Tibial nerve (tissue), 4 donors: ENCODE measurements at places on chromosomes 2 and 18. TPM values are rescaled to one million over a fixed set of nuclear protein-coding genes. Genes with fewer than 3 reads are reported as not detected.
A peak's percentile ranks its signal among the peaks of the same experiment; 100 is the strongest.

DNA sequence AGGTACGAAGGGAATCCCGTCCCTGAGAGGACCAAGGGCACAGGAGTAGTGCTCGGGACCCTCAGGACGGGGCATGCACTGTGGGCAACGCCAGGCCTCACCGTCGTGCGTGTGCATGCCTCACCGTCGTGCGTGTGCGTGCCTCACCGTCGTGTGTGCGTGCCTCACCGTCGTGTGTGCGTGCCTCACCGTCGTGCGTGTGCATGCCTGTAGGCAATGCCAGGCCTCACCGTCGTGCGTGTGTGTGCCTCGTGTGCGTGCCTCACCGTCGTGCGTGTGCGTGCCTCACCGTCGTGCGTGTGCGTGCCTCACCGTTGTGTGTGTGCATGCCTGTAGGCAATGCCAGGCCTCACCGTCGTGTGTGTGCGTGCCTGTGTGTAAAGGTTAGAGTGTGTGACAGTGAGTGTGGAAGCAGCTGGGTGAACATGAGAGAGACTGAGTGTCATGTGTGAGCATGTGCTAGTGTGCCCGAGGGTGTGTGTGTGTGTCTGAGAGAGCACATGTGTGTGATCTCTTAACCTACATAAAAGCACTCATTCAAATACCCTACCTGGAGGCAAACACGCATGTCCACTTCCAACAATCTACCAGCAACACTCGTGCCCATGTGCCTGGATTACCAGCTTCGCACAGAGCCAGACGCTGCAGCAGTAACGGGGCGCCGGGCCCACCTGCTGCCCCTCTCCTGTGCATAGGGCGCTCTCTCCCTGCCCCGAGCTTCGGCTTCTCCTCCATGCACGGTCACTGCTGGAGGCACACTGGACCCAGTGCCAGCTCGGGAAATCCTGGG lies 36.3 kb downstream of the ZNF516 start:
- H3K36me3 ChIP-seq = peaks cover 34% of the 10 kb centered on the region
- H3K4me3 ChIP-seq = no peak overlapping the region
- no peak for DNase-seq
- H3K4me1 ChIP-seq = peaks cover 71% of the 10 kb centered on the region

The MC4R gene
- total RNA-seq = not detected

- H3K27ac ChIP-seq = no peak overlapping the region
- no peak overlapping the region for H3K4me3 ChIP-seq
- DNase-seq = no peak
- H3K36me3 ChIP-seq = no peaks in the 10 kb centered on the region
- H3K4me1 ChIP-seq = no peaks in the 10 kb centered on the region
- H3K27me3 ChIP-seq = peaks cover 15% of the 10 kb centered on the region
These were observed 22.7 kb upstream of the SPR start for GRCh38 chr2:72864500-72864899.

DNA sequence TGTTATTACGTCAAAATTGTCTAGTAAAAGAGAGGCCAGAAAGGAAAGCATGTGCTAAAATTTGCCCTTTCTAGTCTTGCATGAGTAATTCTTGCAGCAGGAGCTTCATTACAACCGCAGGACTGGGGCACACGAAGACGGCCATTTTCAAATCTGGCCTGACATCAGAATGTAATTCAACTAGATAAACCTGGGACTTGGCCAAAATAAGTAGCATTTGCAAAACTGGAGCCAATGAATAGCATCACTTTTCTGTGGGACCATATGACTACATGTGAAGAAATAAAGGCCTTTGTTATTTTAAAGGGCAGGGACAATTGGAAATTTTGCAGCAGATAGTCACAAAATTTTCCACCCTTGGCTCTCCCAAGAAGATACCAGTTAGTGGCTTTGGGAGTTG lies 3.0 kb upstream of the FZD7 start:
- H3K36me3 ChIP-seq = peaks cover under 1% of the 10 kb centered on the region
- DNase-seq = no peak
- H3K27me3 ChIP-seq = no peaks in the 10 kb centered on the region
- H3K4me1 ChIP-seq = peaks cover 9% of the 10 kb centered on the region
- no peak overlapping the region for H3K4me3 ChIP-seq

The SCN7A gene
- total RNA-seq = 128 TPM

- DNase-seq = no peak
- H3K27ac ChIP-seq = no peak overlapping the region
- no peaks in the 10 kb centered on the region for H3K36me3 ChIP-seq
- H3K4me1 ChIP-seq = peaks cover 7% of the 10 kb centered on the region
- H3K4me3 ChIP-seq = no peak overlapping the region
These were observed 10.5 kb upstream of the B3GNT7 start for GRCh38 chr2:231384970-231385369.

The ZNF532 gene
- total RNA-seq = 125 TPM

DNA sequence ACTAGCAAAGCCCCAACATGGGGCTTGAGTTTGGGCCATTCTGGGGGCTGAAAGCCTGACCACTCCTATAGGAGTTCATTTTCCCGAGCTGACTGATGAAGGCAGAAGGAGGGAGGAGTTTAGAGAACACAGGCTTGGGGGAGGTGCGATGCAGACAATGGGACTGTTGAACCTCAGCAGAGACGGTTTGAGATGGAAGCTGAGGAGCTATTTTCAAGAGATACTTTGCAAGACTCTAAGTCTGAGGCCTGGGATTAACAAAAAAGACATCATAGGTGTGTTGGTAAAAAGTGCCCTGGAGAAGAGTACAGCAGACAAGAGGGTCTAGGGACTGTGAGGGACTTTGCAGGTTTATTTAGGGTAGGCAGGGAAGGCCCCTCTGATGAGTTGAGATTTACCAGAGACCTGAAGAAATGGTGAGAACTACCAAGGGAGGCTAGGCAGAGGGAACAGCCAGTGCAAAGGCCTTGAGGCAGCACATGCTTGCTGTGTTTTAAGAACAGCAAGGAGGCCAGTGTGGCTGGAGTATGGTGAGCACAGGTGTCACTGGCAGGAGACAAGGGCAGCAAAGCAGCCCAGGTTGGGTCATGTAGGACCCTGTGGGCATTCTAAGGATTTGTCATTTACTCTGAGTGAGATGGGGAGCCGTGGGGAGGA lies 31.6 kb downstream of the PCBP1 start:
- H3K27me3 ChIP-seq = no peaks in the 10 kb centered on the region
- H3K27ac ChIP-seq = peak overlapping the region; percentile 75
- H3K36me3 ChIP-seq = no peaks in the 10 kb centered on the region
- DNase-seq = no peak
- peaks cover 23% of the 10 kb centered on the region for H3K4me1 ChIP-seq

DNA sequence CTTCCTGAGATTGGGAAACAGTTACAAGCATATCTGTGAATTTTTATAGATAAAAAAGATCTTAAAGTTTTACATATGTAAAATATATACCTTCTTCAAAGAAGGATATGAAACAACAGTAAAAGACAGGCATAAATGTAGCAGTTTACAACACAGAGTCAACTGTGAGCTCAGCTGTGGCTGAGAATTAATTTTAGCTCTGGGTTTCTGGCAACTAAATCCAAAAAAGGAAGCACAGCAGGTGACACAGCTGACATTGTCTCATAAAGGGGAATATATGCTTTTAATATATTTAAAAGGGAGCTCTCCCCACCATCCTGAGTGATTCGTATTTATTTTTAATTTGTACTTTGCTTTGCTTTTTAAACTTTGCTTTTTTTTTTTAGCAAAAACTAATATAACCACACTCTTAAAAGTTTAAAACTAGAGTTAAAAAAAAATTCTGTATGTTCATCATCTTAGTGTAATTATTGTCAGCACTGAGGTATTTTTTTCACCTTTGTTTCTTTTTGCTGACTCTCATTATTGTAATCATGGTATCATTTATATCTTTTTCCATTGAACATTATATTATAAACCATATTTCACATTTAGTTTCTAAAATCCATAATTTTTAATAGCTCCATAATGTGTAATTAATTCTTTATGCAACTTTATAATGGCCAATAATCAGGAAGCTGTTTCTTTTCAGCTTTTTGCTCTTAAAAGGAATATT lies 6.7 kb downstream of the TUBB6 start:
- H3K27me3 ChIP-seq = no peaks in the 10 kb centered on the region
- no peak for DNase-seq
- H3K27ac ChIP-seq = peak overlapping the region; percentile 27
- no peaks in the 10 kb centered on the region for H3K4me1 ChIP-seq
- peaks cover 6% of the 10 kb centered on the region for H3K36me3 ChIP-seq

GRCh38 chr2:175418224-175418835 lies 236.8 kb upstream of the ATP5MC3 start:
- no peaks in the 10 kb centered on the region for H3K36me3 ChIP-seq
- H3K4me1 ChIP-seq = no peaks in the 10 kb centered on the region
- H3K4me3 ChIP-seq = no peak overlapping the region
- DNase-seq = no peak
- H3K27me3 ChIP-seq = no peaks in the 10 kb centered on the region

GRCh38 chr2:228646061-228646460 lies 464.6 kb upstream of the SPHKAP start:
- no peaks in the 10 kb centered on the region for H3K4me1 ChIP-seq
- H3K4me3 ChIP-seq = no peak overlapping the region
- no peaks in the 10 kb centered on the region for H3K36me3 ChIP-seq
- H3K27ac ChIP-seq = no peak overlapping the region
- no peak for DNase-seq
- no peaks in the 10 kb centered on the region for H3K27me3 ChIP-seq
